NCI-H524 (cell line): ENCODE measurements at places on chromosomes 12 and 14.

DNA sequence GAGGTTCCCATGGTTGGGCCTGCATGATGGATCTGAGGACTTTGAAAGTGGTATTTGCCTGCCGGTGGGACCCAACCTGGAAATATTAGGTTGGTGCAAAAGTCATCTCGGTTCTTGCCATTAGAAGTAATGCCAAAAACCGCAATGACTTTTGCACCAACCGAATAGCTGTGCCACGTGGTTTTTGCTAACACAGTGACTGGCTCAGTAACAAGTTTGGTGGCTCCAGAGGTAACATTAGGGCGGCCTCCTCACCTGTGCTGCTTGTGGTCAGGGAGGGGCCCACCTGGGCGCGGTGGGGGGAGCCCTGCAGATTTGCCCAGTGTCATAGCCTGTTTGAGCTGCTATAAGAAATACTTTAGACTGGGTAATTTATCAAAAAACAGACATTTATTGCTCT lies 1.8 kb downstream of the BDKRB2 start:
- DNase-seq: no peak

DNA sequence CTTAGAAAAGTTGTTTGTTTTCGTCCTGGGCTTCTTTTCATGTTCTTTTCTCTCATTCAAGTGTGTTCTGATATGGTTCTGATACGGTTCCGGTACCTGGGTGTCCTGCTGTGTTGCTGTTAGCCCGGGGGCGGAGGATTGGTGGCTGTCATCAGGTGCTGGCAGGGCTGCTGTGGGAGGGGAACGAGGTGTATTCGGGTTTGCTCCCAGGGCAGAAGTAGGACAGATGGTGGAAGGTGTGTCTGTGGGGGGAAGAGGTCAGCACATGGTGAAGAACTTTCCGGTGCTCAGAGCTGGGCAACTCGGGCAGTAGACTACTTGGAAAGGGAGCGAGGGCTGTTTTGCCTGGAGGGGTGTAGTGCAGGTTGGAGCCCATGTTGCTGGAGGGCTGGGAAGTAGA lies 70.2 kb downstream of the SLC25A47 start:
- peak; percentile 57 for DNase-seq

DNA sequence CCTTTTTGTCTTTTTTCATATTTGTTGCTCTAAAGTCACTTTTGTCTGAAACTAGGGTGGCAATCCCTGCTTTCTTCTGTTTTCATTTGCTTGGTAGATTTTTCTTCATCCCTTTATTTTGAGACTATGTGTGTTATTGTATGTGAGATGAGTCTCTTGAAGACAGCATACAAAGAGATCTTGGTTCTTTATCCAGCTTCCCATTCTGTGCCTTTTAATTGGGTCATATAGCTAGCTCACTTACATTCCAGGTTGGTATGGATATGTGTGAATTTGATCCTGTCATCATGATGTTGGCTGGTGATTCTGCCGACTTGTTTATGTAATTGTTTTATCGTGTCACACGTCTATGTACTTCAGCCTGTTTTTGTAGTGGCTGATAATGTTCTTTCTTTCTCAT lies 267.7 kb upstream of the MGAT4C start:
- DNase-seq: no peak

DNA sequence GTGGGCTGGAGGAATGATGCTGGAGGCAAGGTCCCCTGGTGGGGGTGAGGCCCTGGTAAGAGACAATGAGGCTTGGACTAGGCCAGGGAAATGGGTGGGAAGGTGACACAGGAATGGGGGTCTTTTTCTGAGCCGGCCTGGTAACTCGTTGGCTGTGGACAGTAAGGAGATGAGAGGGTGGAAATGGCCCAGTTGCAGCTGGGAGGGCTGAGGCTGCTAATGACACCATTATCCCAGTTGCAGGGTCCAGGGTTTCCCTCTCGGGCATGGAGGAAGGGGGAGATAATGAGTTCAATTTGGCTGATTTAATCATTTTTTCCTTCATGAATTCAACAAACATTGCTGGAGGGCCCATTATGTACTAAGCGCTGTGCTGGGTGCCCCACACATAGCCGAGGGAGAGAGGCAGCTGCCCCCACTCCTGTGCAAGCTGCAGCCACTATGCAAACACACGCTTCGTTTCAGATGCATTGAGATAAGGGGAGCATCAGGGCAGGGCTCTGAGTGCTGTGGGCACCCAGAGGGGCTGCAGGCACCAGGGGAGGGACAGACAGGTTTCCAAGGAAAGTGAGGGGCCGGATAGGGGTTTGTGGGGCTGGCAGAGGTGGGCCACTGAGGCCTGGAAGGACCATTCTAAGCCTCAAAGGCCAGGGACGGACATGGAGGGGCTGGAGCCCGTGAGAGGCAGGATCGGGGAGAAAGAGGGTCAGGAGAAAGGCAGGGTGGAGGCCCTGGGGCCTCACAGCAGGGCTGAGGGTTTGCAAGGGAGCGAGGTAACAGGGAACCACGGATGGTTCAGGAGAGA lies 43.2 kb upstream of the MEG3 start:
- DNase-seq: peak; percentile 32

DNA sequence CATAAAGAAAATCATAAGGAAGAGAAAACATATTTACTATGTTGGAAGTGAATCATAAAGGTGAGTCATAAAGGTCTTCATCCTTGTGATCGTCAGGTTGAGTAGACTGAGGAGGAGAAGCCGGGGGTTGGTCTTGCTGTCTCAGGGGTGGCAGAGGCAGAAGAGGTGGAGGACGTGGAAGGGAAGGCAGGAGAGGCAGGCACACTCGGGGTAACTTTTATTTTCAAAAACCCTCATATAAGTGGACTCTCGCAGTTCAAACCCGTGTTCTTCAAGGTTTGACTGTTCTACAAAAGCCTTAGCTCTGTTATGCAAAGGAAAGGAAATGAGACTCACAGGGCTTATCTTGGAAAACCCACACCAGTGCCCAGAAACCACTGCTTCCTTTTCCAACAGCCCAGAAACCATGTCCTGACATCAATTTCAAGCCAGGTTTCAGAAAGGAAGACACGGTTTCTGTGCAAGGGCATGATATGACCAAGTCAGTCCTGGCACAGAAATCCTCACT lies 14.0 kb downstream of the SMCO2 start:
- DNase-seq: no peak

- DNase-seq: no peak
These were observed 5.4 kb downstream of the FLRT2 start for GRCh38 chr14:85535321-85535720.

GRCh38 chr12:89948271-89949175 lies 239.9 kb upstream of the ATP2B1 start:
- DNase-seq: no peak

- DNase-seq: no peak
These were observed 6.2 kb downstream of the KLHDC2 start for GRCh38 chr14:49774106-49774505.

- DNase-seq: no peak
These were observed 64.9 kb upstream of the BBS10 start for GRCh38 chr12:76413121-76413520.

DNA sequence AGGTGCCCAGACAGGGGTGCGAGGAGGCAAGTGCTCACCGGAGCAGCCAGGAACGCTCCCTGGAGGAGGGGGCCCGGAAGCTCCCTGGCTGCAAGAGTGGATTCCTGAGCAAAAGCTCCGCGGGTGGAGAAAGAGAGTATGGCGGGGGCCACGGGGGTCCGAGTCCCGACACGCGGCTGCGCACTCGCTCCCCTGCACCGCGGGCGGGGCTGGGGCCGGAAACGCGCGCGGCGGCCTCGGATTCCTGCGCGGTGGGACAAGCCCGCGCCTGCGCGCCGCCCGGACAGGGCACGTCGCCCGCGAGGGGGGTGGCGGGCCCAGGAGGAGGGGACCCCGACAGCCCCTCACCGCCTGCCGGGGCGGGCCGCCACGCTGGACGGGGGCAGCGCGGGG lies 27.8 kb upstream of the GPR132 start:
- peak; percentile 77 for DNase-seq

DNA sequence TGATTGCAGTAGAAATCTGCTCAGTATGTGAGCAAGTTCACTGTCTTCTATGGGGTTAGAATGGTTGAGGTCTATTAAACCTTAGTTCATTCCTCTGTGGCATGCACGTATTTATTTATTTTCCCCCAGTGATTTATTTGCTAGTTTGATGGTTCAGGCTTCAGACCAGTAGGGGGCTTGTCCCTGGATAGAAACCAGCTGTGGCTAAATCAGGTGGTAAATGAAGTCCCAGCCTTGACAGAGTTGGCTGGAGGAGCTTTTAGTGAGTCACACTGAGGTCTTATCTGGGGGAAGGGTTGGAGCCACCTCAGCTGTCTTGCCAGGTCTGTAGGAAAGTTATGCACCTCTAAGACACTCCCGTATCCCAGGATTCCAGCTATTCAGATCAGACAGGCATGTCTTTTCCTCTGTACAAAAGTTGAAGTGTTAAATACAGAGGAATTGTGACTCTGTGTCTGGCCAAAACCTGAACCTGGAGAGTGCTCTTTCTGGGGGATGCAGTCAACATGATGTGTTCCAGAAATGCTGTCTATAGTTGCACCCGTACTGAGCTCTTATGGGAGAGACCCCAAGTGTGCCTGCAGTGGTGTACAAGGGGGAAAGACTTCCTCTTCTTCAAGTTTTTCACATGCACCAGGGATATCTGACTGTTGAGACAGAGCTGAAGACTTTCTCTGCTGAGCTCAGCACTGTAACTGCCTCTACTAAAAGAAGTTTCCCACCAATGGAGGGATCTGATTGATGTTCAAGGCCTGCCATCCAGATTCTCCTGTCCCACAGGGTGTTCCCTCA lies 1322.1 kb downstream of the TMEM121 start:
- DNase-seq: no peak

DNA sequence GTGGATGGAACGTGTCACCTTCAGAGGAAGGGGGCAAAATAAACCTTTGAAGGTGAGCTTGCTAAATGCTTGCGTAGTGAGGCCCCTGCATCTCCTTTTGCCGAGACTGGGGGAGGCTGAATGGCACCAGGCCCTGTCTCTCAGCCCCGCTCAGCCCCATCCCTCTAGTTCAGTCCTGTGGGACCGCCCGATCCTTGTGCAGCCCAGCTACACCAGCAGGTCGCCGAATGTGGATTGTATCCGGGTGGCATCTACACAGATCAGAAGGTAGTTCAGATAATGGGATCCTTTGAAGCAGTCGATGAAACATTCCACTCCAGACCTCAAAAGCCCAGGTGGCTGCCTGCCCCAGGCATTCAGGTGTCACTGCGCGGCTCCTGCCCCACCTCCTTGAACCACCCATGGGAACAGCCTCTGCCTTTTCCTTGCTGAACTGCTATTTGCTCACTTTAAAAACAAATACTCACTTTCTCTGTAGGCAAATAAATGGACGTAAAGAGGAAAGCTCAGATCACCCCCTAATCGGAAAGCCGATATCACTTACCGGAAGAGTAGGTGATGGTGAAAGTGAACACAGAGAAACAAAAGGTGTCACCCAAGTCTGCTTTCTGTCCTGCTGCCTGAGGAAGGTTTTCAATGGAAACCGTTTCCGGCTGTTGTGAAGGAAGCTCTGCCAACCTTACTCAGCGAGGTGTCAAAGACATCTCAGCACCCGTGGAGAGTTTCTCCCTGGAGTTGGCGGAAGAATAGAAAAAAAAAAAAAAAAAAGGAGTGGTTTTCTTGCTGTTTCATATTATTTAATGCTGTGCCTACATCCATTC lies 100.3 kb upstream of the NCOR2 start:
- DNase-seq: no peak

- DNase-seq: no peak
These were observed 11.4 kb upstream of the ATP2A2 start for GRCh38 chr12:110269622-110270124.
